ENCODE measurements at places on chromosomes 2 and 18.

DNA sequence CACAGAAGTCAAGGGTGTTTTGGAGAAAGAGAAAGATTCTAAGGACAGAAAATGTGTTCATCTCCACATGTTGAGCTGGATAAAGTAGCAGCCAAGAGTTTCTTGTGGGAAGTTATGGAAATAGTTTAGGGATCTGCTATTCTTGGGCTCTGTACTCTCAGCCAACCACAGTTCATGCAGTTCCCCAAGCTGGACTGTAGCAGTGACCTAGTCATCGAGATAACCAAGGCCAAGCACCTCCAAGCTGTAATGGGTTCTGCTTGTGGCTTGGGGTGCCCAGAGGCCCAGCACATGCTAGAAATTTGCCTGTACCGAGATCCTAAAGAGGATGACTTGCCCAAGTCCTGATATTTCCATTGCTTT, 91.9 kb upstream of the RASGRP3 start:
- no peak for DNase-seq

DNA sequence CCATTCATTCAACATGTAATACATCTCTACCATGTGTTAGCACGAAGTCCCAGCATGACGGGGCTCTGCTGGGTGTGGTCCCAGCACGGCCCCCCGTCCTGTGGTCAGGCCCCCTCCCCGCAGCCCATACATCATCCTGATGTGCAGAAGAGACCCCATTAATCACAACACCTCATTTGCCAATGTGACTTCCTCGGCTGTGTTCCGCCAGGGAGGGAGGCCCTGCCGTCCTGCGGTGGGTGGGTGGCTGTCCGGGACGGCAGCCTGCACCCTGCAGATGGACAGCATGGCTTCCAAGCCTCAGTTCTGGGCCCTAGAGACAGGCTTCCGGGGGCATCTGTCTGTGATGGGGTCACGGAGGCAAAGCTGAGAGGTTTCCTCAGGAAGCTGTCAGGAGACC, 254.0 kb downstream of the CYP26B1 start:
- DNase-seq = no peak

- no peak for DNase-seq
Observed at GRCh38 chr18:40937386-40937785, 1017.6 kb upstream of the PIK3C3 start.

GRCh38 chr2:69315160-69315761, 71.8 kb downstream of the GFPT1 start:
- DNase-seq = no peak

DNA sequence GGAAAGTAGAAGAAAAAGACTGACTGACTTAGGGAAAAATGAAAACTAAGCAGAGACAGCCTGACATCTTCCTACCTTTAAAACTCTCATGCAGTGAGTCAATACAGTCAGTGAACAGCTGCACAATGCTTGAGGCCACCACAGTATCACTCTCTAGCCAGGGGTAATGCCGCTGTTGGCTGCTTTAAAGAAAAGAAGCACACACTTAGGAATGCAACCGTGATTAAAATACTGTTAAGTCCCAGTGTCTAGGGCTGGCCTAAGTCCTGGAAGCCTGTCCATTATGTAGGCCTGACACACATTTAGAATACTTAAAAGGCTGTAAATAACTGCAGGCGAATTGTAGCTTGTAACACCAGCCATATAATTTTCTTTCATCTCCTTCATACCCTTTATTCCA, 50.7 kb downstream of the SIGLEC15 start:
- DNase-seq = no peak

DNA sequence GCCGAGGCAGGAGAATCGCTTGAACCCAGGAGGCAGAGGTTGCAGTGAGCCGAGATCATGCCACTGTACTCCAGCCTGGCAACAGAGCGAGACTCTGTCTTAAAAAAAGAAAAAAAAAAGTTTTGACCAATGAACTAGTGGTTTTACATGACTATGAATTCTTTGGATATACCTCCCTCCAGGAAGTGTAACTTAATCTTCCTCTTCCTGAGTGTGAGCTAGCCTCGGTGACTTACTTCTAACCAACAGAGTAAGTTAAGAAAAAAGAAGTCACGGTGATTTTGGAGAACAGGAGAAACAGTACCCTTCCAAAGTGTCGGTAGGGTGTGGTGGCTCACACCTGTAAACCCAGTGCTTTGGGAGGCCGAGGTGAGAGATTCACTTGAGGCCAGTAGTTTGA, 7.1 kb downstream of the TIA1 start:
- no peak for DNase-seq
